ENCODE measurements at places on chromosomes 4 and X.

DNA sequence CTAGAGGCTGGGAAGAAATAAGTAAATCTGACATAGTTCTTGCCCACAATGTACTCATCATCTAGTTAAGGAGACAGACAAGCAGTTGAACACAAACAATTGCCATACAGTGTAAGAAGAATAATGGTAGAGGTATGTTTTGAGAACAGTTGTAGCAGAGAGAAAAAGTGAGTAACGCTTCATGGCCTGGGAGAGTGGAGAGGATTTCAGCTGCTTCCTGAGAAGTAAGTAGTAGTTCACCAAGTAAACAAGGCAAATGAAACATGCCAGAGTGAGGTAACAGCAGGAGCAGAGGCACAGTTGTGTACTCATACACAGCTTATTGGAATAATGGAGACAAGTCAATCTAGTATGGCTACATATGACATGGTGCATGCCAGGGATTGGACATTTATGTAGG, 53.6 kb upstream of the RAP2C start:
- no peak for DNase-seq

DNA sequence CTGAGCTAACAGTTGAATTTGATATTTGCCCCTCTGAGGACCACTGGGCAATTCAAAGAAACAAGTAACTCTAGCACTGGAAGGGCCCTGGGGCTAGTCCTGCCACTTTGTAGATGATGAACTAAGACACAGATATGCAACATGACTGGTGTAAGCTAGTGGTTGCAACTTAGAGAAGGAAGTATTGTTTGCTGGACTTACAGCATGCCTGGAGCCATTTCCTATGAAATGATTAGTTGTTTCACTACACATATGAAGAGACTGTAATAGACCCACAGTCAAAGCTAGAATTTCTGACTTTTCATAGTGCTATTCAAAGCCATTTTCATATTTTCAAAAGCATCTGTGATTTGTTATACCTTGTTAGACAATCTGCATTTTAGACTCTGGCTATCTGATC, 96.2 kb downstream of the TSPAN7 start:
- no peak for DNase-seq

DNA sequence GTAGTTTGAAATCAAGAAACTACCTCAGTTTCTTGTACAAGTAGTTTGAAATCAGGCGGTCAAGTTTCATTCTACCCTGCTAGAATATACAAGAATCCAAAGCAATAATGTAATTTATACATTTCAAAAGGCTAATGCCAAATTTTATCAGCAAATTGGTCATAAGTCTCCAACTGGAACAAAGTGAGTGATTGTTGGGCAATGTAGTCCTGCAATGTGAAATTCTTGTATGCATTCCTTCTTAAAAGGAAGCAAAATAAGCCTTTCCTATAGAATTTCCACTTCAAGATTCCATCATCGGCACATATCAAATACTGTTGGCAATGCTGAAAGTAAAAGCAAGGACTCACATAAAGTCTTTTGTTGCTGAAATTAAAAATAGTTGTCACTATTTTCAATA, 334.9 kb downstream of the IL1RAPL1 start:
- DNase-seq = no peak

DNA sequence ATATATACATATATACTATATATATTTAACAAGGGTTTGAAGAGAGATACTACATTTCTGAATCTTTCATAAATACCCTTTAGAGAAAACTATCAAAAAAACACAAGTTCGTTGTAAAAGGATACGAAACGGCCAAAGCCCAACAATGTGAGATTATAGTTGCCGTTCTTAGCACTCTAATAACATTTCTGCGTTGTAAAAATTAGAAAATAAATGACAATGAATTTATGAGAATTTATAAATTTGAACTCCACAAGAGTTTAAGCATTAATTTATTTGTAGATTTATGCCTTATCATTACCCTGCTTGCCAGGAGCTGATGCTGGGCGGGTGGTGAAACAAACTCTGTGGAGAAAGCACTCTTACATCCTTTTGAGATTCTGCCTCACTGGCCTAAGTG, 1.1 kb downstream of the WDR17 start:
- no peak for DNase-seq

- DNase-seq = no peak
These were observed 36.6 kb downstream of the PCYT1B start for GRCh38 chrX:24610516-24610915.

GRCh38 chrX:14491689-14492088, 37.6 kb upstream of the GLRA2 start:
- DNase-seq = no peak

DNA sequence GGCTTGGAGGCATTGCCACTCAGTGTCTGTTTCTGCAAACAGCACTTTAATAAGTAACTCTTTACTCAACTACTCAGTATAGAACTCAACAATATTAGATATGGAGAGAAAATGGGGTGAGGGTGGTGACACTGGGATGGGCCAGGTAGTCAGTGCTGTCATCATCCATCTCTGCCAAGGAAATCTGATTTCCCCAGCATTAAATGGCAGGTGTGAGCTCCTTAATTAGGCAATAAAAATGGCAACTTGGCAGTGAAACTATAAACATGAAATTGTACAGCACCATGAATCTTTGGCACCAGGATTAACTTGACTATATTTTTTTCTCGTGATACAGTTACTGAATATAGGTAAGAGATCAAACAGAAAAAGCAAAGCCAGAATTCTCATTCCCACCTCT, 146.2 kb downstream of the GLRA2 start:
- no peak for DNase-seq

- no peak for DNase-seq
These were observed 26.7 kb upstream of the SLC2A9 start for GRCh38 chr4:10047967-10048366.

All from kidney (tissue), 22 donors.